ENCODE measurements at places on chromosomes 6 and 20. TPM values are rescaled to one million over a fixed set of nuclear protein-coding genes. Genes with fewer than 3 reads are reported as not detected.

The MAPK13 gene
- total RNA-seq: 1.4 TPM

The ALDH5A1 gene
- total RNA-seq: 3.1 TPM

The MYT1 gene
- not detected for total RNA-seq

The ARMH2 gene
- not detected for total RNA-seq

The PROKR2 gene
- total RNA-seq: not detected

The CAGE1 gene
- not detected for total RNA-seq

The SAMD10 gene
- 3.0 TPM for total RNA-seq

The GCNT2 gene
- 23.7 TPM for total RNA-seq

The TSHZ2 gene
- 9.9 TPM for total RNA-seq
